Germinal center (tissue), 1 donor: ENCODE measurements at places on chromosomes 3 and 15.

DNA sequence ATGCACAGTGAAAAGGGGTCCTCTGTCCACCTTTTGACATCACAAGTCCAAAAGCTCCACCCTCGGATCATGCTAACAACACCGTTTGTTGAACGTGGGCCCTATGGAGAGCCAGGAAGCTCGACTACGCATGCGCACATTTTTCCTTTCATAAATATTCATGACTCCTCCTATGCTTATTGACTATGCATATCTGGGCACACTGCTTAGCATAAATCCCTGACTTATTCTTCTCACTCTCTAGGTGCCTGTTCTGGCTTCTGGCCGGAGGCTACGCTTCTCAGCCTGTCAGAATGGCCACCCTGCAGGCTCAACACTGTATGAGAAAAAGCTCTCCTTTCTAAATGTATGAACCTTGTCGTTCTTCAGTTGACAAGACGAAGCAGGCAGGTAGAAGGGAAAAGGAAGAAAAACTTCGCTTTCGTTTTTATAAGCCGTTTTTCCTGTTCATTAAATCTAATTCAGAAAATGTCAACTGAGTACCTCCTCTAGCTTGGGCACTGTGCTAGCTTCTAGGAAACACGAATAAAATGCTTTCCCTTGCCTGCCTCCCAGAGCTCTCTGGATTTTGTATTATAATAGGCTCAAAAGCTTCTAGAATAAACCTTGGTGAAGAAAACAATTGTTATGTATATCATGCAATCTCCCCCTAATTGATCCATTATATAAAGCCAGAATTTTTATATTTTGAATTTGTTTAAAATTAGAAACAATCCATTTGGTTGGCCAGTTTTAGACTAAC is 207.7 kb downstream of the ATP10A start:
- DNase-seq, result no peak

GRCh38 chr3:157300094-157300493 is 136.6 kb upstream of the PTX3 start:
- DNase-seq, result no peak

GRCh38 chr15:40893019-40893670 is 1.1 kb upstream of the VPS18 start:
- no peak for DNase-seq

- no peak for DNase-seq
Measured at GRCh38 chr15:74529921-74530320, 11.1 kb upstream of the ARID3B start.

GRCh38 chr15:95565690-95566089 is 764.8 kb upstream of the NR2F2 start:
- no peak for DNase-seq

DNA sequence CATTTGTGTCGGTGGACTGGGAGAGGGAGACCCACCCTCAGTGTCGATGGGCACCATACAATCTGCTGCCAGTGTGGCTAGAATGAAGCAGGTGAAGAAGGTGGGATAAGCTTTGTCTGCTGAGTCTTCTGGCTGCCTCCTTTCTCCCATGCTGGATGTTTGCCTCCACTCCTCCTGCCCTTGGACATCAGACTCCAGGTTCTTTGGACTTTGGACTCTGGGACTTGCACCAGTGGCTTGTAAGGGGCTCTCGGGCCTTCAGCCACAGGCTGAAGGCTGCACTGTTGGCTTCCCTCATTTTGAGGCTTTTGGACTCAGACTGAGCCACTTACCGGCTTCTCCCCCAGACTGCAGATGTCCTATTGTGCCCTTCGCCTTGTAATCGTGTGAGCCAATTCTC is 23.6 kb upstream of the OSBPL11 start:
- no peak for DNase-seq

DNA sequence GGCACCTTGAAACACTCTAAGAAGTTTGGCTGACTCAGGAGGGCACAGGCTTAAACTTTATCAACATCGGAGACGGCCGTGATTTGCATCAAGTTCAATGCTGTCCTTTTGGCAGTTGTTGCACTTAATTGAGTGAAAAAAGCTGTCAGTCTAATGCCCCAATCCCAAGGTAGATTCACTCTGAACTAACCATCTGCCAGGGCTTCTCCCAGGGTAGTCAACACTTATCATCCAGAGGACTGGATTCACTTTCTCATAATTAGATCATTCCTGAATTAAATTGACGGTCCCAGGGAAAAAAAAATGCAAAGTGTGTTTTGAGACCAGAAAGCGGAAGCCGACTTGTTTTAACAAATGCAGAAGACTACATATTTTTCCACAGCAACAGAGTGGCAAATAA is 28.5 kb downstream of the RORA start:
- DNase-seq, result no peak

- DNase-seq, result no peak
Measured at GRCh38 chr3:176856721-176857120, 340.6 kb downstream of the TBL1XR1 start.

DNA sequence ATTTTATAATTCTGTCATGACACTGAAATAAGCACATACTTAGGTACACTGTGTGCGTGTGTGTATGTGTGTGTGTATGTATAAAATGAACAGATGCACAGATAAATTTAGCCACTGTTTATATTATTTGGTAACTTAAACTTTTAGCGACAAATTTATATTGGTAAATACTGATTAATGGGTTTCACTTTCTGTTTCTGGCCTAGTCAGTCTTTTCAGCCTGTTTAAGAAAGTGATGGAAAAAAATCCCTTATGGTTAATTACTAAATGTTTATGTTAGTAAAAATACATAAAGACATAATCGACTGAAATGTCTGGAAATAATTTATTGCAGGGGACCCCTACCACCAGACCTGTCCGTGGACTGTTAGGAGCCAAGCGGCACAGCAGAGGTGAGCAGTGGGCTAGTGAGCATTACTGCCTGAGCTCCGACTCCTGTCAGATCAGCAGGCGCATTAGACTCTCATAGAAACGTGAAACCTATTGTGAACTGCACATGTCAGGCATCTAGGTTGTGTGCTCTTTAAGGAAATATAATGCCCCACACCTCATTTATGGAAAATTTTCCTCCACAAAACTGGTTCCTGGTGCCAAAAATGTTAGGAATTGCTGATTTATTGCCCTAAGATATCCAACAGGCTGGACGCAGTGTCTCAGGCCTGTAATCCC is 717.4 kb downstream of the SI start:
- no peak for DNase-seq

GRCh38 chr15:45372041-45372995 is 6.0 kb downstream of the GATM start:
- no peak for DNase-seq

DNA sequence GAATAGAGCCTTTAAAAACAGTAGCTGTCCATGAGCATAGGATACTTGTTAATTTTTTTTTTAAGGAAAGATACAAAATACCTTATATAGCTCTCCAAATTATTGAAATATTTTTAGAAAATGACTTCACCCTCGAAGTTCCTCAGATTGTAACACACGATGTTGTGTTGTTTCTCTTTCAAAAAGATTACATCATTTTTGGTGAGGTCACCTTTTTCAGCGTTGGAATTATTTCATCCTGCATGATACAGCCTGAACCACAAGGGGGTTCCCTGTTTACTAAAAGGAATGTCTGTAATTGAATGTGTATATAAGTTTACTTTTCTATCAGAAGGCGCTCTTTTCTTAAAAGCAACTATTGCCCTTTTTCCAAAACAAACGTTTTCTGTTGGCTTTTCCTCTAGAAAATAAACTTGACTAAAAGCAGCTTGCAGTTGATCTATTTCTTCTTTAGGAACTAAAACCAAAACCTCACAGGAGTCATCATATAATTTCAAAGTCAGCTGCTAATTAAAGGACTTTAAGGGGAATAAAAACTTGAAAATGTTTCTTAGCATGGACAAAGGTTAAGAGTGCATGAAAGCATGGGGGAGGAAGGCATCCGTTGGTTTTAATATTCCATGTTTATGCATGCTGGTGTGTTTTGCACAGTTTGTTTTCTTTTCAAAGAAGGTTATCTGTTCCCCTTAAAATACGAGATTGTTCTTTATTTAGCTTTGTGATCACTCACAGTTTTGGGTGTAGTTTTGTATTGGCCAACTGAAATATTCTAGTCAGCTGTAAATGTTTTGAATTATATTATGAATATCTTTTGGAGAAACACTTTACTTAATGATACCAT is 29.4 kb downstream of the LYSMD4 start:
- peak; percentile 48 for DNase-seq

GRCh38 chr3:172127929-172128580 is 88.7 kb downstream of the FNDC3B start:
- DNase-seq, result no peak

DNA sequence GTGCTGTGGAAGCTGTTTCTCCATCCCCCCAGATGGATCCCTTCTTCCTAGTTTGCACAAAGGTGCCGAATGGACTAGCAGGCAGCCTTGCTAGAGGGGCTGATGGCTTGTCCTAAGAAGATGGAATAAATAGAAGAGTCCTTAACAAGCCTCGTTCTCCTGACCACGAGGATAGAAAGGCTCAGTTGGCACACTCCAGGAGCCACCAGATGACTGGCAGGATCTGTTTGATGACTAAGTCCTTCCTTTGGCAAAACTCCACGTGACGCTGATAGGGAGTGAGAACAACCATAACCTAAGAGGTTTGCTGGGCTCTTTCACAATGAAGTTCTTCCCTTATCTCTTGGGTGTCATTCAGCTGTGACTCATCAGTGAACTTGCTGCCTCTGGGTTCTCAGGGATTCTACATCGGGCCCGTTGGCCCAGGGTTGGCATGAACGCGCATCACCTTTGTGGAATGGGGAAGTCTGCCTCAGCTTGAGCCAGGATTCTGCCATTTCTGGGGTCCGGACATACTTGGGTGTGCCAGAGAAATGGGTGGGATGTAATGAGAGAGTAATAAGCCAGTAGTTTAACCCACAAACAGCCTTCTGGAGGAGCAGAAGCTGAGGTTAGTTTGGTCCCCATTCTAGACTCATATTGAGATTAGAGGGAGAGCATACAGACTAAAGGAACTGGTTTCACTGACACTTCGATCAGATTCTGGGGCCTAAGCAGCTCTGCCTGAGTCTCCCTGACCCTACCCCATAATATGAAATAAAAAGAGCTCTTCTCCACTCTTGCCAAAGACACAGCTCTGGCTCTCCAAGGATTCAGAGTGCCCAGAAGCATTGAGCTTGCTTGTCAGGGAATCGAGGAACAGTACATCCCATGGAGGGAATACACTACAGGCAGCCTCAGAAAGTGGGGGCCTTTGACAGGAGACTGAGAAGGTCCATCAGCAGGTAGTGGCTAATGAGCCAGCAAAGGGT is 2.0 kb upstream of the MELTF start:
- DNase-seq, result no peak

DNA sequence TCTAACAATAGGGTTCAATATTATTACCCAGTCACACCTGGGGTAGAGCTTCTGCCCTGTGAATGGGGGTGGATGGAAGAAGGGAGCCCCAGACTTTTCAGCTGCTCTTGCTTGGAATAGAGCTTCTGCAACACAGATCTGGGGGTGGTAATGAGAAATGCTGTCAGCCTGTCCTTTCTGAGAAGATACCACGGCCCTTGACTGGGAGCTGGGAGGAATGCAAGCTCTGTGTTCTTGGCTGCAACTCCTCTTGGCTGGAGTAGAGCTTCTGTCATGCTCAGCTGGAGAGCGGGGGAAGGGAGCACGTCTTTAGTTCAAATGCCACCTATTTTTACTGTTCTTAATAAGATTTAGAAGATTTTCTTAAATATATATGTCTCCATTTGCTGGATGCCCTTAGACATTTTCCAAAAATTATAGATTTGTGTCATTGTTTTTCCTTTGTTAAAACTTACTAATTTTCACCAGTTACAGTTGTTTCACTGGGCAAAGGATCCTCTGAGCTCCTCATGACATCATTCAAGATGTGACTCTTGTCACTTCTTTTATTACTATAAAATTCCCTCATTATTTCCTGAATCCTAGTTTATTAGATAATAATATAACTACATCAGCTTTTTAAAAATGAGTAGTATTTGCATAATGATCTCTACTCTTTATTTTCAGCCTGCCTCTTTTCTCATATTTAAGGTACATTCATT is 180.0 kb upstream of the TGFBR2 start:
- DNase-seq, result no peak

DNA sequence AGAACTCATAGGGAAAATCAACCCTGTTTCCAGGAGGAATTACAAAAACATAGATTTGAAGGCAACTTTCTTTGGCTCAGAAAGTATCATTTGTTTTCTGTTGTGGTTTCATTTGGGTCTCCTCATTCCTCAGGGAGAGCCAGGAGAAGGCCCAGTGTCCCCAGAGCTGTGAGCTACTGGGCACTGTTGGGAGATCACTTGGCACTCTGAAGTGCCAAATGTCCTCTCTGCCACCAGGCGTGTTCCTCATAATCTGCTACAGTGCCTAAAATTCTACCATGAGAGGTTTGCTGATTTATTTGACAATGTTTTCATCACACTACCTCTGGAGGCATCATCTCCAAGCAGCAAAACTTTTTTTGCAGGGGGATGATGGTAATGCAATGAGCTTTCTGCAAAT is 17.4 kb upstream of the TNFAIP8L3 start:
- DNase-seq, result no peak

GRCh38 chr3:133525435-133525834 is 48.1 kb upstream of the CDV3 start:
- no peak for DNase-seq
